HAP-1 (cell line): ENCODE measurements at places on chromosomes 2 and 18.
A peak's percentile ranks its signal among the peaks of the same experiment; 100 is the strongest.

GRCh38 chr2:71299507-71299906 lies 32.1 kb upstream of the ZNF638 start:
- peak; percentile 43 for DNase-seq

DNA sequence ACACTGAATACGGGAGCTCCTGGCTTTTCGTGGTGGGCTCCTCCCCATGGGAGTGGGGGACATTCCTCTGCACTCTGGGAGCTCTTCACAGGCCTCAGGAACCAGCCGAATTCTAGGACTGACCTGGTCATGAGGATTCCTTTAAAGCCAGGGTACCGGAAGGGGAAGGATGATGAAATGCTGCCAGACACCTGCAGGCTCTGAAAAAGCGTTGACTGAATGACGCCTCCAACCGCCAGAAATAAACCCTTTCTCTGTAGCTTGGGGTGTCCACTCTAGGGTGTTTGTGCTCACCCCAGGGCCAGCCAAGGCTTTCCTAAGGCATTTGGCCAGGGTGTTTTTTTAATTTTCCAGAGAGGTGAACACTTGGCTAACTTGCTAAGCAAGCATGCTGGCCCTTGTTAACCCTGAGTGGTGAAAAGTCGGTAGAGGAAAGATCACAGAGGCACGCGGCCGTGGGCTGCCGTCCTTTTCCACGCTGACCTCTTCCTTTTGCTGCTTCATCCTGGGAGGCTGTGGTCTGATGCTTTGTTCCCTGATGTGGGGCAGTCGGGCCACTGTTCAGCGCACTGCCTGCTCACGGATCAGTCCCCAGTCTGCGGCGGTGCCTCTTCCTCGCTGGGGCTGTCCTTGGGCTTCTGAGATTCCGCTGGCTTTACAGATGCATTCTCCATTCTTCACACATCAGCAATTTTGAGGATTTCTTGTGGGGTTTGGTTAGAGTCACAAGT lies 32.0 kb downstream of the IMPA2 start:
- peak; percentile 48 for DNase-seq

DNA sequence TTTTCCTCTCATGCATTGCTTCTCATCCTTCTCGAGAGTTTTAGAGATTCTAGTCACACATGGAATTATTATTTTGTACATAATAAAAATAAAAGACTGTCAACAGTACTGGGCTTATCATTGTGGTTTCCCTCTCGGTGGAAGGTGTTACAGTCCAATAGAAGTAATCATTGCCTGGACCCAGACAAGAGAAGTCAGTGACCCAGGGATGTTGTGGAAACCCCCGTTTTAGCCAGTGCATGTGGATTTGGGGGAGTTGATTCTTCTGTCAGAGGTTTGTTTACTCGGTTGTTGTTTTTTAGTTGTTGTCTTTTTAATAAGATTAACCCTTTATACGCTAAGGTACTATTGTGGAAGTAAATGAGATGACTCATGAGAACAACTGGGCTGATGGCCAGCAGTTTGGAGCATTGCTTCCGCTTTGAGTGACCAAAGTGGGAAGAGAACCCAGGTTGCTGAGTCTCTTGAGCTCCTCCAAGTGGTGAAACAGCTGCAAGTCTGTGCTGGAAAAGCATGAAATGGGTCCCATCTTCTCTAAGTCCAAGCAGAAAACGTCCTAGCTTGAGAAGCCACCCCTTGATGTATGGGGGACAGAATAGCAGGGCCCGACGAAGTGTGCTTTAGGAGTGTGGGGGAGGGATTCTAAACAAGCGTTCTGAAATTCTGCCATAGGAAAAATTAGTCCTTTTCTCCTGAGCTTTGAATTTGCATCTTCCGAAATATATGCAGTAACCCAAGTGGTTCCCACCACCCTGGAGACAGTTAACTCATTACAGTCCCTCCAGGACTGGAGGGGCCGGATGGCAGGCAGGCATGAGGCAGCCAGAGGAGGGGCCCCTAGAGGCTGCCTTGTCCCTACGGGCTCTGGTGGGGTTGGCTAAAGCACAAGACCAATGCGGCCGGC lies 61.8 kb upstream of the GPR45 start:
- peak; percentile 23 for DNase-seq

- no peak for DNase-seq
Observed at GRCh38 chr18:63299837-63300745, 19.5 kb downstream of the BCL2 start.

DNA sequence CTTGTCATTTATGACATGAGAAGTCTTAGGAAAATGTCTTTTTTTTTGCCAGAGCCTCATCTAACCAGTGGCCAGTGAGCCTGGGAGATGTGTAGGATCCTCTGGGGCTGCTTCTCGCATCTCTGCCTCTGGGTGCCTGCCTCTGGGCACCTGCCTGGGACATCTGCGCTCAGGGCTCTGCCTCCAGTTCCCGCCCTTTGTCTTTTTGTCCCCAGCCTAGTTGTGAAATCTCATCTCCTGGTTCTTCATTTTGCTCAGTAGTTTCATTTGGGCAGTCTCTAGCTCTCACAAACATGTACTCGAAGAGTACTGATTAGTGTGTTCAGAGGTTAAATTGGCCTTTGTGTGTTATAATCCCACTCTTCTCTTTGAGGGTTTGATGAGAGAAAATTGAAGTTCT lies 92.0 kb downstream of the LTBP1 start:
- DNase-seq = no peak

GRCh38 chr2:206011018-206011614 lies 74.9 kb downstream of the INO80D start:
- DNase-seq = no peak

GRCh38 chr2:10777111-10777841 lies 35.3 kb downstream of the PDIA6 start:
- DNase-seq = no peak
